Activated T-cell treated with anti-CD3 and anti-CD28 coated beads, Interleukin-2, amount 50 U/mL, for 24 hours (primary cell): ENCODE measurements at places on chromosomes 3 and 15.

DNA sequence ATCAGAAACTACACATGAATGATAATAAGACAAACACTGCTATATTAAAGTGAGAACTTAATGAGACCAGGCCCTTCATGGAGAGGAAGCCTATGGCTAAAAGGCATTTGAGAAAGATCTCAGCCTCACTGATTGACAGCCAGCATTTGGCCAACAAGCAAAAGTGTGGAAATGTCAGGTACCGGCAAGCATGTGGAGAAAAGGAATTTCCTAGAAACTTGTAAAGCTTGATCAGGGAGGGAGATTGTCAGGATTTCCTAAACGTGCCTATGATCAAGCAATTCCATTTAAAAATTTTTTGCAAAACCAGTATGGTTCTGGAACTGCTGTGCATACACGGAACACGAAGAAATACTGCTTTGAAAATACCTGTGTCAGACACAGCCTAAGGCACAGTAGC lies 220.3 kb upstream of the ATP10A start:
- no peak for DNase-seq

DNA sequence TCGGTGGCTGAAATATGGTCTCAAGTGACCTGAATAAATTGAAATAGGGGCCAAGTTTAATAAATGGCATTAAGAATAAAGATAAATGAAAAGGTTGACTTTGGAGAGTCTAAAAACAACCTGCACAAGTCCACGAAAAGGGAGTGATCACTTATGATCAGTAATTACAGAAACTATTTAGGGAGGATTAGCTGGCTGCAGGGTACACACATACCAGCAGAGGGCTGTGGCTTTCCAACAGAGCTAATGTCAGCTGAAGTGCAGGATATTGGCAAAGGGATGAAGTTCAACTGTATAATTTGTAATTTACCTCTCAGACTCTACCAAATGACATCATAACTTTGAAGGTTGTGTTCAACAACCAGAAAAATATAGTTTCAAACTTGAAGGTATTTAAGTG lies 86.8 kb downstream of the SYNPR start:
- DNase-seq, result no peak

DNA sequence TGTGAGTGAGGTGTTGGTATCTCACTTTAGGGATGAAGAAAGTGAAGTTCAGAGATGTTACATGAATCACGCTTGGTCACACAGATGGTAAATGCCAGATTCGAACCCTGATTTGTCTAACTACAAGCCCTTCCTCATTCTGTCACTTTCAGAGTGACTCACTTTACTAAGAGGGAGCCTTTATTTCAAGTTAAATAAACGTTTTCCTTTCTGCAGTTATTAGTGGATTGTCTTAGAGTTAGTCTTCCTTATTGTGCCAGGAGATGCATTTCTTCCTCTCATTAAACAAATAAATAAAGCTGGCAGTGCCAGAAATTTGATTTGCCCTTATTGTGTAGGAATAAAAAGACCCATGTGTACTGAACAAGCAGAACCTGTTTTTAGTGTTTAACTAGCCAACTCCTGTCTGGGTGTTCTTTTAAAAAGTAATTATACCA lies 162.5 kb downstream of the AKAP13 start:
- no peak for DNase-seq

GRCh38 chr15:68032672-68033071 lies 21.4 kb upstream of the PIAS1 start:
- DNase-seq, result no peak

GRCh38 chr3:110526777-110527727 lies 544.6 kb upstream of the NECTIN3 start:
- no peak for DNase-seq

GRCh38 chr3:153338487-153338886 lies 176.5 kb downstream of the RAP2B start:
- no peak for DNase-seq

DNA sequence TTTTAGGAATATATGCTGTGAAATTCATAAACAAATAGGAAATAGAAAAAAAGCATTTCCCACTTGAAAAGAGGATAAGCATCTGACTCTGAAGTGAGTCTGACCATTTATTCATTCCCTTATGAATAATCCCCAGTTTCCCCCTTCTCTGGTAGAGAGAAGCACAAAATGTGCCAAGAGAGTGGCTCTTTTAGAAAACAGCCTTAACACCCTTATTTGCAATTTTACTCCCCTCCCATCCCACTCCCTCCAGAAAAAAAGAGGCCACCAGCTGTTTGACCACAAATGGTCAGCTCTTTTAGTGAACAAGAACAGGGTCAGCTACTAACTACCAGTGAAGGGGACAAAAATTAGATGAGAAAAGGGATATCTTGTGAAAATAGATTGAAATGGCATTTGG lies 184.5 kb upstream of the ADAMTS9 start:
- no peak for DNase-seq

- no peak for DNase-seq
Observed at GRCh38 chr15:101019366-101019896, 100.3 kb downstream of the LRRK1 start.

GRCh38 chr3:126982126-126982470 lies 817 bp upstream of the PLXNA1 start:
- DNase-seq, result no peak

DNA sequence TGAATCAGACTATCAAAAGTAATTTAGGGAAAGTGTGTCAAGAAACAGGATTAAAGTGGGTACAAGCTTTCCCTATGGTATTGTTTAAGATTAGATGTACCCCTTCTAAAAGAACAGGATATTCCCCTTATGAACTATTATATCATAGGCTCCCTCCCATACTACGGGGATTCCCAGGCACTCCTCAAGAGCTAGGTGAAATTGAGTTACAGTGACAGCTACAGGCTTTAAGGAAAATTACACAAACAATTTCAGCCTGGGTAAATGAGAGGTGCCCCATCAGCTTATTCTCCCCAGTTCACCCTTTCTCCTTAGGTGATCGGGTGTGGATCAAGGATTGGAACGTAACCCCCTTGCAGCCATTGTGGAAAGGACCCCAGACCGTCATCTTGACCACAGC lies 240.8 kb upstream of the CNTN6 start:
- no peak for DNase-seq

GRCh38 chr15:42157981-42158765 lies 1.7 kb upstream of the PLA2G4F start:
- peak; percentile 28 for DNase-seq

GRCh38 chr3:34676436-34676835 lies 878.0 kb downstream of the PDCD6IP start:
- no peak for DNase-seq

DNA sequence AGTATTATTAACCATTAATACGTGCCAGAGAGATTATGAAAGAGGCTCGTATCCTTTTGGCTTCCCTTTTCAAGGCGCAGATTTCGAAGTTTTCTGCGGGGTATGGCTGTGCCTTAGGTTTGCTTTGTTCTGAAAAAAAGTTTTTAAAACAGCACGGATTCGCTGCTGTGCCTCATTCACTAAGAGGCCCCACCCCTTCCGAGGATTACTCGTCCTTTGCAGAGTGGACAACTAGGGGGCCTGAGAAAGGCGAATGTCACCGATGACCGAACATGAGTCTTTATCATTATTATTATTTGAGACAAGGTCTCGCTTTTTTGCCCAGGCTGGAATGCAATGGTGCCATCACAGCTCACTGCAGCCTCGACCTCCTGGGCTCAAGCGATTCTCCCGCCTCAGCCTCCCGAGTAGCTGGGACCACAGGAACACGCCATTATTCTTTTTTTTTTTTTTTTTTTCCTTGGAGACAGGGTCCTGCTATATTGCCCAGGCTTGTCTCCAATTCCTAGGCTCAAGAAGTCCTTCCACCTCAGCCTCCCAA lies 684 bp upstream of the RPS27L start:
- no peak for DNase-seq

DNA sequence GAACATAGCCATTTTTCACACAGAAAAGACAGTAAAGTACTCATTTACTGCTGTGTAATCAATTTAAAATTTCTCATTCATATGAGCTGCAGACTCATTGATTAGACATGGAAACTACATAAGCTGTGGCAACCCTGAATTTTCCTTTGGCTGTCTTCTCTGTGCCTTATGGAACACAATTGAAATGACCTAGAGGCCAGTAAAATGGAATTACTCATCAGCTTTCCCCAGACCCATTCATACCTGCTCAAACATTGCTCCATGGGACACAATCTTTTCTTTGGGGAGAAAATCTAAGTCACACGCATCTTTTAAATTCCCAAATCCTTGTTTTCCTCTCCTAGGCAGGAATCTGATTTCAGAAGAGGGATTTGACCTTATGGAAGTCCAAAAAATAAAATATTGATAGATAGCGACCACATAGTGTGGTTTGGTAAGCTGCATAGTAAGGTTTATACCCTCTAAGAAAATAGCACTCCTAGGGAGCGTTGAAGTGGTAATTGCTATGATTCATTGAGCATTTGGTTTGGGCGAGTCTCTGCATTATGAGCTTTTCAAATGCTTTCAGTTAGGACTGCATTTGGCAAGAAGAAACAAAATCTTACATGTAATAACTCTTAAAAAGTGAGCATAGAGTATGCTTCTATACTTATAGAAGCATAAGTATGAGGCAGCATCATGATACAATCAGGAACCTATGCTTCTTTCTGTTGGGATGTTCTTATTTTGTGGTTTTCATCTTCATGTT lies 243.4 kb upstream of the GADL1 start:
- no peak for DNase-seq

DNA sequence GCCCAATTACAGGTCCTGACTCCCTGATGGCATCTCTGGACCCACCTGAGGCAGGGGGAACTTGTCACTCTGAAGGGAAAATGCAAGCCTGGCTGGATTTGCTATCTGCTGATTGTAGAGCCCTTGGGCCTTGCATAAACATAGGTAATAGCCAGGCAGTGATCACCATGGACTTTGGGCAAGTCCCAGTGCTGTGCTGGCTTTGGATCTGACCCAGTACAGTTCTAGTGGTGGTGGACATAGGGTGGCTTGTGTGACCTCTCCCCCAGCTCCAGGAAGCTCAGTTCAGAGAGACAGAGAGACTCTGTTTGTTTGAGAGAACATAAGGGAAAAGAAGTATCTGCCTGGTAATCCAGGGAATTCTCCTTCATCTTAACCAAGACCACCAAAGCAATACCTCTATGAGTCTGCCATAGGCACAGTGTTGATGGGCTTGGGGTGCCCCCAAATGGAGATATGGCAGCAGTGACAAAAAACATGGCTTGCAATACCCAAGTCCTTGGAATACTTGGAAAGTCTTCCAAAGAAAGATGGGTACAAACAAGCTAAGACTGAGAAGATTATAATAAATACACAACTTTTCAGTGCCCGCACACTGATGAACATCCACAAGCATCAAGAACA lies 348.5 kb downstream of the PYDC2 start:
- no peak for DNase-seq

DNA sequence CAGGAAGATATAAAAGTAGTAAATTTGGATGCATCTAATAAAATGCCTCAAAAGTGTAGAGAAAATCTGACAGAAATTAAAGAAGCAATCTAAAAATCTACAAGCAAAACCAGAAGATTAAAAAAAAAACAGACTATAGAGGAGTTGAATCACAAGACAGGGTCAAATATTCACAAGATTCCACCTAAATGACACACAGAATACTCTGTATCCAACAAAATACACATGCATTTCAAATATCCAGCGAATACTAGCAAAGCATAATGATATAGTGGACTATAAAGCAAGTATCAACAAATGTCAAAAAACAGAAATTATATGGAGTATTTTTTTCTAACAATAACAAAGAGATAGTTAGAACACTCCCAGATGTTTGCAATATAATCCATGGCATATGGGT lies 20.5 kb upstream of the ACTC1 start:
- DNase-seq, result no peak

GRCh38 chr3:153624310-153625030 lies 462.4 kb downstream of the RAP2B start:
- peak; percentile 53 for DNase-seq

- no peak for DNase-seq
Observed at GRCh38 chr3:10558736-10559135, 53.4 kb upstream of the ATP2B2 start.

- DNase-seq, result no peak
Observed at GRCh38 chr3:150454085-150454484, 46.0 kb downstream of the TSC22D2 start.

GRCh38 chr3:164477403-164477802 lies 600.9 kb downstream of the SI start:
- DNase-seq, result no peak

GRCh38 chr3:172625404-172625803 lies 85.5 kb downstream of the NCEH1 start:
- no peak for DNase-seq

DNA sequence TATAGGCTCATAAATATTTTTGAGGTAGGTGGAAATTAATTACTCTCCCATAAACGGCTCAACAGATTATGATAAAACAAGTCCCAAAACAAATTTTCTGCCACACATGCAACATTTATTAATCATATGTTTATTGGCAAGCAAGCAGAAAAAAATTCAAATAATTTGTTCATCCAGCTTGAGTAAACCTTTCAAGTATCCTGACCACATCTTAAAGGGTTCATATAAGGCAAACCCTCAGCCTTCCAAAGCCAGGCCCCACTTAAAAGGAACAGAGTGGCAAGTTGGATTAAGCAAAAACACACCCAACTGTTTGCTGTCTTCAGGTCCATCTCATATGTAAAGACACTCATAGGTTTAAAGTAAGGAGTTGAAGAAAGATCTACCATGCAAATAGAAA lies 1042.3 kb downstream of the DIPK2A start:
- no peak for DNase-seq

DNA sequence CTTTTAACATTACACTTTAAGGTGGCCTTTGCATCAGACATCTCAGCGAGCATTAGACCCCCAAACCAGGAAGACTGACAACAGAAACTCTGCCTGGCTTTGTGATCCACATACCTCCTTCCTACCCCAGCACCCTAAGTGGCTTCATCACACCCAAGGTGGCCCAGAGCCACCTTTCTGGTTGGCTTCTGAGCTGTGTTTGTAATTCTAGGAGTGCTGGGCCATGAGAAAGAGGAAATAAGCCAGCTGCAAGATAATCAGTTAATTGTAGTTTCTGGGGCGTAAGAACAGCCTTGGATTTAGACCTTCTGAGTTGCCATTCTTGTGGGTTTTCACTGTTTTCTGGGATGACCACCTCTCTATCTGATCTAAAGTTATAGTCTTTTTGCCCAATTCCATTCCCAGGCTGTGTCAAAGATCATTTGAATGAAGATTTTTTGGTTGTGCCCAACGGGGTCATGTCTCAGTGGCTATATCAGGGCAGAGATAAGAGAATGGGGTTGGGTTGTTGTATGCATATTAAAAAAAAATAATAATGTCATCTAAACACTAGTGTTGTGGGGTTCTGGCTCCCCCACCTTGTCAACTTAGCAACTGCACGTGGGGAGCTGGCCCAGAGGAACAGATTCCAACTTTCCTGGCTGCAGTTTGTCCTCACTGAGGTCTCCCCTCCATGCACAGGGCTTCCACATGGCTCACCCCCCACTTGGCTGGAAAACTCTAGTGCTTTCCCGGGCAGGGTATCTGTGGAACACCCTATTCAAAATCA lies 234.8 kb upstream of the WNT5A start:
- DNase-seq, result no peak

- DNase-seq, result no peak
Observed at GRCh38 chr3:53026382-53027162, 19.3 kb downstream of the SFMBT1 start.

DNA sequence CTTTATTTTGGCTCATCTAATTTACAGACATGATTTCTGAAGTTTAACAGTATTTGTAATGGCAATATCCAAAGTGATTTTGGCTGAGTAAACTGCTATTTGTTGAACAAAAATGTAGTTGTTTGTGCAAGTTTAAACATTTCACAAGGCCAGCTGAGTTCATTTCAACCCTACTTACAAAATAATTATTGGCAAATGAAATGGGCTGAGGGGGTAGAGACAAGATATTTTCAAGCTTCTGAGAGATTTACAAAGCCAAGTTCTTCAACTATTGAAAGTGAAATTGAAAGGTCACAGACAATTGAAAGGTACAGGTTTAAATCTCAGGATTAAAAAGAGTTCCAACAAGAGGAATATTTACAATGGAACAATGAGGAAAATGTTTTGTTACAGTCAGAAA lies 77.1 kb downstream of the DUT start:
- DNase-seq, result no peak
